Temporal lobe (tissue), 4 donors: ENCODE measurements at places on chromosomes 7 and 10. TPM values are rescaled to one million over a fixed set of nuclear protein-coding genes. Genes with fewer than 3 reads are reported as not detected.

ATOH7 gene
- total RNA-seq, result 0.49 TPM

ASCC1 gene
- 35.9 TPM for total RNA-seq

XRCC2 gene
- total RNA-seq, result 2.2 TPM

RNF32 gene
- total RNA-seq, result 0.98 TPM

GALNT17 gene
- 26.3 TPM for total RNA-seq

ADAM8 gene
- 0.98 TPM for total RNA-seq

FAM237B gene
- total RNA-seq, result not detected
